ENCODE measurements at places on chromosomes 4 and X. TPM values are rescaled to one million over a fixed set of nuclear protein-coding genes. Genes with fewer than 3 reads are reported as not detected.

DNA sequence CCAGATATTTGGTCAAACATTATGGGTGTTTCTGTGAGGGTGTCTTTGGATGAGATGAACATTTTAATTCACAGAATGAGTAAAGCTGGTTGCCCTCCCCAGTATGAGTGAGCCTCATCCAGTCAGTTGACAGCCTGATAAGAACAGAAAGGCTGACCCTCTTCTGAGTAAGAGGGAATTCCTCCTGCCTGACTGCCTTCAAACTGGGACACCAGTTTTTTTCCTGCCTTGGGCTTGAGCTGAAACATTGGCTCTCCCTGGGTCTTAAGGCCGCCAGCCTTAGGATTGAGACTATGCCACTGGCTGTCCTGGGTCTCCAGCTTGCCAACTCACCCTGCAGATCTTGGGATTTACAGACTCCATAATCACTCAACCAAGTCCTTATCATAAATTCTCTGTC, 14.5 kb upstream of the MAML3 start:
- no peak for DNase-seq

The BCLAF3 gene
- total RNA-seq, result 11.5 TPM

DNA sequence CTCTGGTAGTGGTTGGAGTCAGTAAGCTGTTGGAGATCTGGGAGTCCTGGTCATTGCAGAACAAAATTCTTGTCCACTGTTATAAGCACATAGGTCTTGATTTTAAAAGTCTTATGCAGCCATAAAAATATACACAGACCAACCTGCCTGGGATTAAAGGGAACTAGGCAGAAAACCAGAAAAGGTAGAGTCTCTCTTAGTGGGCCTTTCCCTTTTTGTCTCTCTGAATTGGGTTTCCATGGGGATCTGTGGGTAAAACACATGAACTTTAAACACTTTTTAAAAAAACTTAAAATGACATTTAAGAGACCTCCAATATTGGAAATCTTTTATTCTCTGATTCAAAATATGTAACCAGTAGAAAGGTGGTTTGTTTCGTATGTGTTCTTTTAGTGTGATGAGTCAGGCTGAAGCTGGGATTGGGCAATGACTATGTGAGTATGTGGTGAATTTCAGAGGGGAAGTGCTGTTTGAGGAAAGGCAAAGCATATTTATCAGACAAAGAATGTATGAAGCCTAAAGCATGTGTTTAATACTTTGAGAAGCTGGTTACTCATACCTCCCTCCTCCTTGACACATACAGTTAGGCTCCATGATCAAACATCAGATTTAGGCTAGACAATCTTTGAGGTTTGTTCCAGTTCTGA, 29.6 kb downstream of the SLC16A2 start:
- DNase-seq, result no peak

The RADX gene
- total RNA-seq, result not detected

- DNase-seq, result no peak
These were observed 482 bp upstream of the MBTPS2 start for GRCh38 chrX:21838937-21839333.

DNA sequence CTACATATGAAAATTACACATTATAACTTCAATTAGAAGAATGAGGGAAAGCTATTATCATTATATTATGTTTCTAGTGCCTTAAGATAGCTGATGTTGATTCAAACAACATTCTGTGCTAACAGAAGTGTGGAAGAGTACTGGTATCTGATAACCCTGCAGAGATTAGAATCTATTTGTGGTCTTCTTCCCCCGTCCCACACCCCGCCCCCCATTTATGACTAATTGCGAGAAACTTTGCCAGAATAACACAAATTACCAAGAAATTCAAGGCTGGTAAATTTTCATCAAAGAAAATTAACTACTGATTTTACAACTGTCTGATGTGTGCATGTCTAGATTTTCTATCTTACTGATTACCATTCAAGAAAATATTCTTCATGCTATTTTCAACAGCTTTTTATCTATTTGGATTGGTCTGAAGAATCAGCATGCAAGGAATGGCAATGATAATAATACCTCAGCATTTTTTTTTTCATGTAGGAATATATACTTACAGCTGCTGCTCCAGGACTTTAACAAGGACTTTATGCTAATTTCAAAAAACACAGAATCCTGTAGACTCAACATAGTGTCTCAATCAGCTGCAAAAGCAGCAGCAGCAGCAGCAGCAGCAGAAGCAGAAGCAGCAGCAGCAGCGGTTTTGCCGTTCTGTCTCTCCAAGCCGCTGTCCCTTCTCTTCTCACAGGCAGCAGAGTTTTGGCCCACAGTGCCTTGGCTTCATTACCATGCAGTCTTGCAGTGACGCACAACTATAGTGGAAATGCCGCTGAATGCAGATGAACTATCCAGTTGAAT, 126.7 kb downstream of the FRYL start:
- DNase-seq, result no peak

All from osteocyte (in vitro differentiated cells).